ENCODE measurements at places on chromosomes 1 and 21. TPM values are rescaled to one million over a fixed set of nuclear protein-coding genes. Genes with fewer than 3 reads are reported as not detected.

C1QTNF12 gene
- total RNA-seq, result 1.5 TPM

AHCTF1 gene
- 112 TPM for total RNA-seq

GRCh38 chr1:65229754-65230339 is 79.5 kb upstream of the DNAJC6 start:
- H3K27ac ChIP-seq, result peak overlapping the region; percentile 42
- no peak for DNase-seq
- H3K36me3 ChIP-seq, result peaks cover 19% of the 10 kb centered on the region
- H3K4me1 ChIP-seq, result peaks cover 17% of the 10 kb centered on the region
- no peaks in the 10 kb centered on the region for H3K27me3 ChIP-seq

DNA sequence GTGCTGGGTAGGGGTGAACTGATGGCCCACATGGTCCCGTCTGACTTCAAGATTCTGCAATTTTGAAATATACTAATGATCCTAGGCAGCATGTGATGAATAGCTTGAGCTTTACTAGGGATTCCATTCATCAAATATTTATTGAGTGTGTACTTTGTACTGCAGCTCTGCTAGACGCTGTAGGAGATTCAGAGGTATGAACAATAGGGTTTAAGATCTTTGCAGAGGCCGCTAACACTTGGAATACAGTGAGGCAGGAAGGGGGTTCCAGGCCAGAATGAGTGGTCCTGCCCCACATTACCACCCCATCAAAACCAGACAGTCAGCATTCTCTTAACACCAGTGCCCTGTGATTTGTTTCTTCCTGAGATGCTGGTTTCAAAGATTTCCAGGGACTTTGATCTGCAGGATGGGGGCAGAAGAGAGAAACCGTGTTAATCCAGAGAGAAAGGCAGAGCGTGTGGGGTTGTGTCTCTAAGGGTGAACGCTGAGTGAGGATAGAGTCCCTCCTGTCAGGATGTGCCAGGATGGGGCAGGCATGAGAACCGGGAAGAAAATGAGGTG is 19.9 kb downstream of the IER5 start:
- H3K27me3 ChIP-seq, result no peaks in the 10 kb centered on the region
- H3K36me3 ChIP-seq, result no peaks in the 10 kb centered on the region
- no peak overlapping the region for H3K4me3 ChIP-seq
- H3K4me1 ChIP-seq, result peaks cover 64% of the 10 kb centered on the region
- H3K27ac ChIP-seq, result peak overlapping the region; percentile 70

DNA sequence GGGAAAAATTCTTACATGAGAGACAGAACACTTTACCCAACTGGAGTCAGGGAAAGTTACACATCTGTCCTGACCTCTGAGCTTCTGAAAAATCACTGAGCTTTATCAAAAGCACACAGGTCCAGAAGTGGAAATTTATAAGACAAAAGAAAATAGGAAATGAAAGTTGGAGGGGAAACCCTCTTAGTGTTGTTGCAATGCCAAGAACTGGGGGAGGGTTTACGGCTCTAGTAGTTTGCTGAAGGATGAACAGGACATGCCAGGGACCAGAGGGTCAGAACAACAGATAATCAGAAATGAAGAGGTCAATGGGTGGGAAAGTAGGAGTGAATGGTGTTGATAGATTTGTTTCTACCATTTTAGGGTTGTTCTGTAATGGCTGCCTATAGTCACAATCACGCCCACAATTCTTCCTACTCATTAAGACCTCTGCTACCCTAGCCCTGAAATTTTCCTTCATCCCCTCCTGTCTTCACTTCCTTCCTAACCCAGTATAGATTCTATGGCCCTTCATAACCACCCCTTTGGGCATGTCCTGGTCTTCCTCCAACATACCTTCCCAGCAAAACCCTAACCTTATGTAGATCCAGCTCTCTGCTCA is 30.3 kb upstream of the FMOD start:
- no peak overlapping the region for H3K4me3 ChIP-seq
- no peaks in the 10 kb centered on the region for H3K36me3 ChIP-seq
- H3K4me1 ChIP-seq, result no peaks in the 10 kb centered on the region
- peaks cover 76% of the 10 kb centered on the region for H3K27me3 ChIP-seq
- H3K27ac ChIP-seq, result no peak overlapping the region
- DNase-seq, result no peak

DNA sequence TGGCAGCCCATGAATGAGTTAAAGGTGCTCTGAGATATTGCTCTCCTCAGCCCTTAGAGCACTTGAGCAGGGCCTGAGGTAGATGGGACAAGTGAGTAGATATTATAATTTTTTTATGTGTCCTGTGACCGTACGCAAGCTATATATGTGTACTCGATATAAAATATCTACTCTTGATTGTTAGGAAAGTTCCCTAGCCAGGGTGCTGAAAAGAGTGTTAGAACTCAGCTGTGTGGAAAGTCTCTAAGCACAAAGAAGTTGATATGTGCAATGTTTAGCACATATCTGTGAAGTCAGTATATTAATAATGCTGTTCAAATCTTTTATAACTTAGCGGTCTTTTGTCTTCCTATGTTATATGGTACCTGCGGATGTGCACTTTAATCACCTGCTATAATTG is 114.6 kb upstream of the PLD5 start:
- H3K4me1 ChIP-seq, result no peaks in the 10 kb centered on the region

Data from MCF 10A (cell line).